Right forelimb (tissue), 1 donor: ENCODE measurements at places on chromosomes 6 and 20.

- no peak for DNase-seq
These were observed 246.1 kb downstream of the TMEM242 start for GRCh38 chr6:157077251-157077650.

DNA sequence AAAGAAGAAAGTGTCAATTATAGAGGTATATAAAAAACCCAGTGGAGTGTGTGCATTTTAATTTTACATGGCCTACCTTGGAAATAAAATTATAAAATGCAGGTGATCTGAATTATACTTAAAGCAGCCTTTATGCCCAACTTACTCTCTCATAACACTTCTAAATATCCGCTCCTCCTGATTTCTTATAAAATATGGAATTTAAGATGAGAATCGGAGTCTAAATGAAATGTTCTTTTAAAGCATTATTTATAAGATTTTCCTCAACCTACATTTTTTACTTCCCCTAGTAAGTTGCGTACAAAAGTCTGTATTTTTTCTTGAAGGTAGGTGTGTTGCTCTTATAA lies 3.5 kb downstream of the CITED2 start:
- no peak for DNase-seq

DNA sequence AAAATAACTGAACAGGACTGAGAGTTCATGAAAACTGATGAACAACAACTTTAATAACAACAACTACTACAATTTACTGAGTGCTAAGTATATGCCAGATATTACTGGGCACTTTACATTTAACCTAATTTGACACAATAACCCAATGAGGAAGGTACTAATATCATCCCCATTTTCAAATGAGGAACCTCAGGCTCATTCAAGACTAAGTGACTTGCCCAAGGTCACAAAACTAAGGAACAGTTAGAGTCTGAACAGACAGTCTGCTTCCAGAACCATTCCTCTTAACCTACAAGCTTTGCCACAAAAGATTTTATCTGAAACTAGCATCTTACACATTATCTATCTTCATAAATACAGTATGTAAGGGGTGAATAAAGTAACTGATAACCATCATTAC lies 10.6 kb upstream of the NDRG3 start:
- no peak for DNase-seq

DNA sequence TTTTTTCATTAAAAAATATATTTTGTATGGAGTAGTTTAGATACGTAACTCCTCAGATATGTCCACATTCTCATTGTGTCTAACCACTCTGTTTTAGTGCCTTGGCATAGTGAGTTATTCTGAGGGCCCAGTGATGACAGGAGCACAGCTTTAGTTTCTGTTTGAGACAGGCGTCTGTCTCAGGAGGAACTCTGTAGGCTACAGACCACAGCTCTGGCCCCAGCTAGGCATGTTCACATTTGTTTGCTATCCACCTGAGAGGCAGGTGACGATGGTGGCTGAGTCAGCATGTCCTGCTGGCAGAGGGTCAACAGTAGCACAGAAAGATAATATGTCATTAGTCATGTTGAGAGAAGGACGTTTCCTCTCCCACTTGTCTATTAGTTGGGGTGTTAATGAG lies 16.3 kb downstream of the LRRC1 start:
- DNase-seq: no peak

- DNase-seq: no peak
These were observed 703 bp downstream of the MRPL2 start for GRCh38 chr6:43058531-43058930.

DNA sequence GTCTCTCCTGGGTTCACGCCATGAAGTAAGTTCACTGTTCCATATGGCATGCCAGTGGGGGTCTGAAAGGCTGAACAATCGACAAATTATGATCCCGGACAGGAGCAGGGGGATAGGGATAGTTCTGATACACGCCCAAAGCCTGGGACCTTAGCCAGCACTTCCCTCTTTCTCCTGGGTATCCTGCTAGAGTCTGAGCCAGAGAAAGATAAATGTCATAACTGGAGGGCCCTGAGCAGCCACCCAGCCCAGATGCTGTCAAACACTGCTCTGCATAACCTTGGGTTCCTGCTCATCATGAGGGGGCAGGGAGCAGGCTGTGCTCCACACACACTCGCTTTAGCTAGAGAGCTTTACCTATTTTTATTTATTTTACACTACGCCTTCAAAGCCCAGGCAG lies 12.3 kb downstream of the EDEM2 start:
- DNase-seq: no peak

DNA sequence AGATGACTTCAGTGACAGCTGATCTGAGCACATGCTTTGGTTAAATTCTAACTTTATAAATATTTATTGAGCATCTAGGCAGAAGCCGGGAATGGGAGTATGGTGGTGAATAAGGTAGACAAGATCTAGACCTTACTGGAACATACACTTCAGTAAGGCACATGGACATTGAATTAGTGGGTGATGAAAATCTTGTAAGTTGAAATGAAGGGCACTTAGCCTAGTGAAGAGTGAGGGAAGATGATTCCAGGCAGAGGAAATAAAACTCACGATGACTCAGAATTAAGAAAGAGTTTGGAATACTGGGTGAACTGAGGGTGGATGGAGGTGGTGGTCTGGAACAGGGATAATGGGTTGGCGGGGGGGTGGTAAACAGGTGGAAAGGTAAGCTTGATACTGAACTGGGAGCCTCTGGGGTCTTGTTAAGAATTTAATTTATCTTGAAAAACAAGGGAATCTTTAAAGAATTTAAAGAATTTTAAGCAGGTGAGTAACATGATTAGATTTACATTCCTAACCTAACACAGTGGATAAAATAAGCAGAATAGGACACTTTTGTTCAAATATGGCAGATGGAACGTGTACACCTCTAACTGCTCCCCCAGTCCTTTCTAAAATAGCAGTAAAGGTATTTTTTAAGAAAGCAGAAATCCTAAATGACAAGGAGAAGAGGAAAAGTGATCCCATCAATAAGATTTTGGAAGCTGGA lies 75.2 kb upstream of the ARHGAP18 start:
- no peak for DNase-seq

GRCh38 chr6:137775227-137775626 lies 91.8 kb upstream of the TNFAIP3 start:
- no peak for DNase-seq
